ENCODE measurements at places on chromosomes 1 and 21.
A peak's percentile ranks its signal among the peaks of the same experiment; 100 is the strongest.

- H3K4me1 ChIP-seq, result no peaks in the 10 kb centered on the region
- no peaks in the 10 kb centered on the region for H3K36me3 ChIP-seq
- DNase-seq, result no peak
Measured at GRCh38 chr1:171680339-171680738, 27.9 kb upstream of the MYOC start.

- no peak overlapping the region for H3K27ac ChIP-seq
- peaks cover 3% of the 10 kb centered on the region for H3K27me3 ChIP-seq
- no peak for DNase-seq
- no peaks in the 10 kb centered on the region for H3K36me3 ChIP-seq
- H3K4me3 ChIP-seq, result no peak overlapping the region
Measured at GRCh38 chr1:159882527-159882862, 17.5 kb downstream of the CFAP45 start.

- H3K27me3 ChIP-seq, result peaks cover 2% of the 10 kb centered on the region
- no peak overlapping the region for H3K27ac ChIP-seq
- H3K4me1 ChIP-seq, result no peaks in the 10 kb centered on the region
- H3K36me3 ChIP-seq, result no peaks in the 10 kb centered on the region
- H3K4me3 ChIP-seq, result no peak overlapping the region
Measured at GRCh38 chr1:178371933-178372388, 124.8 kb downstream of the CLEC20A start.

DNA sequence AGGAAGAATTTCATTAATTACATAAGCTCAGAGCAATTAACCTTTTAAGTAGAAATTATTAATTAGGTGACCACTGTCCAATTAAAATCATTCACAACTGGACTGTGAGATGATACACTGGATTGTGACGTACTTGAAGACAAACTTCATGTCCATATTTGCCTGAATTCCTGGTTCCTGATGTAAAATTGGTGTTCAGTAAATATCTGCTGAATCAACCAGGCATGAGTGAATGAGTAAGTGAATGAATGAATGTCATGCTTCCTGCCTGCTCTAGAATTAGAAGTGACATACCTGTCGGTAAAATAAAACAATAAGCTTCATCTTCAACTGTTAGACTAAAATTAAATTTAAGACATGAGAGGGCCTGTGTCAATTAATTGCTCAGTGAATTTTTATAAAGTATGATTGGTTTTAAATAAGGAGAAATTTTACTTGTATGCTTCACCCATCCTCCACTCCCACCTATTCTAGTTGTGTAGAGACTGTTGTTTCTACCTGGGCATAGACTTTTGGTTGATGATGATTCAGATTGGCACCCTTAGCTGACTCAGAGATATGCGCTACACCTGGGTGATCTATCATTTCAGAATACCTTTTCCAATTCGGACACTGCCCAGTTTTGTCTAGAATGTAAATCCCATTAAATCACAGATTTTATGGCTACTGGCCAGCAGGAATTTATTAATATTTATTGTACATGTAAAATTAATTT is 56.9 kb upstream of the PTGS2 start:
- no peak overlapping the region for H3K4me3 ChIP-seq
- DNase-seq, result no peak
- no peaks in the 10 kb centered on the region for H3K27me3 ChIP-seq
- peaks cover 12% of the 10 kb centered on the region for H3K4me1 ChIP-seq
- H3K36me3 ChIP-seq, result no peaks in the 10 kb centered on the region

GRCh38 chr1:66580081-66580480 is 46.1 kb downstream of the SGIP1 start:
- H3K4me1 ChIP-seq, result no peaks in the 10 kb centered on the region
- H3K4me3 ChIP-seq, result no peak overlapping the region
- H3K27ac ChIP-seq, result no peak overlapping the region
- DNase-seq, result no peak
- H3K36me3 ChIP-seq, result no peaks in the 10 kb centered on the region
- H3K27me3 ChIP-seq, result peaks cover 3% of the 10 kb centered on the region

DNA sequence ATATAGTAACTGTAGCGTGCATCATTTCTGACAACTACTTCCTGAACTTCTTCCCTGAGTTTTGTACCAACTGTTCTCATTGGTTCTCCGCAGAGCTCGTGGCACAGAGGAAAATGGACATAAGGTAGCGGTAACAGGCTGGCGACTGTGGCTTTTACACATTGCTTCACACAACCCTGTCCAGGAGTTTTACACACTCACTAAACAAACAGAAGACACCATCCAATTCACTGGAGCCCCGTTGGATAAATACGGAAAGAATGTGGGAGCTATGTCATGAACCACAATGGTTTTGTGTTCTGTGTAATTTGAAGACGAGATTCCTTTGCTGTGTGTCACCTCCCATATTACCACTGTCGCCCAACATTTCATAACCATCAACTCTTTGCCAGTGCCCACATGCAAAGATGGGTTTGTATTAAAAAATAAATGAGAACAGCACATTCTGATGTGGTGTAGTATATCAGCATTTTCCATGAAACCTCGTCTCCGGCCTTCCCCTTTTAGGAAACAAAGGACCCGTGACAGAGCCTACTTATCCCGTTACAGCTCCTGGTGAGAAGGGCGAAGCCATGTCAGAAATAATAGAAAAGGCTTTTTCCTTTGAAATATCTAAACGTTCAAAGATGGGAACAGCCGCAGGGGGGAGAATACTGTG is 47.4 kb upstream of the ENAH start:
- DNase-seq, result no peak
- H3K36me3 ChIP-seq, result no peaks in the 10 kb centered on the region
- H3K4me1 ChIP-seq, result no peaks in the 10 kb centered on the region

DNA sequence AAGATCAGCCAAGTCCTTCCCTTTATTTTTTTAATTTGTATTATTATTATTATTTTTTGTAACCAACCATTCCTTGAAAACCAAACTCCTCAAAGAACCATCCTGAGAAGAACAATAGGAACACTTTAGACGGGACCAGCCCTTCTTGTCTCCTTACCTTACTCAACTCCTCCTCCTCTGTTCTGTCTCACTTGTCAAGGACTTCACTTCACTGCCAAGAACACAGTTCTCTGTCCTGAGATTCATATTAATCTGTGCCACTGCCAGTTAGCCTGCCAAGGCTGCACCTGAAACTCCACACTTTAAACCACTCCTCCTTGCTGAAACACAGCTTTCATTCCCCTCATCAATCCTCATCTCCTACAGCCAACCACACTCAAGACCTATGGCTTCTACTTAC is 73.8 kb upstream of the ATP1A1 start:
- H3K27me3 ChIP-seq, result no peaks in the 10 kb centered on the region
- no peak for DNase-seq
- no peaks in the 10 kb centered on the region for H3K4me1 ChIP-seq
- H3K27ac ChIP-seq, result no peak overlapping the region
- no peak overlapping the region for H3K4me3 ChIP-seq
- no peaks in the 10 kb centered on the region for H3K36me3 ChIP-seq

- DNase-seq, result no peak
- no peak overlapping the region for H3K27ac ChIP-seq
- H3K4me3 ChIP-seq, result no peak overlapping the region
- no peaks in the 10 kb centered on the region for H3K36me3 ChIP-seq
- H3K4me1 ChIP-seq, result peaks cover 60% of the 10 kb centered on the region
Measured at GRCh38 chr1:203281033-203281432, 24.3 kb upstream of the BTG2 start.

- no peak overlapping the region for H3K27ac ChIP-seq
- H3K4me1 ChIP-seq, result peaks cover 2% of the 10 kb centered on the region
- H3K36me3 ChIP-seq, result no peaks in the 10 kb centered on the region
- no peak for DNase-seq
- no peak overlapping the region for H3K4me3 ChIP-seq
Measured at GRCh38 chr1:231985296-231986023, 358.9 kb downstream of the DISC1 start.

- peaks cover 11% of the 10 kb centered on the region for H3K4me1 ChIP-seq
- no peak overlapping the region for H3K27ac ChIP-seq
- DNase-seq, result no peak
- no peak overlapping the region for H3K4me3 ChIP-seq
Measured at GRCh38 chr21:43845386-43845785, 19.6 kb upstream of the AGPAT3 start.

- H3K36me3 ChIP-seq, result no peaks in the 10 kb centered on the region
- no peak overlapping the region for H3K4me3 ChIP-seq
- H3K4me1 ChIP-seq, result no peaks in the 10 kb centered on the region
- H3K27me3 ChIP-seq, result peaks cover 22% of the 10 kb centered on the region
- no peak for DNase-seq
Measured at GRCh38 chr1:182460550-182460951, 10.6 kb downstream of the RGSL1 start.

DNA sequence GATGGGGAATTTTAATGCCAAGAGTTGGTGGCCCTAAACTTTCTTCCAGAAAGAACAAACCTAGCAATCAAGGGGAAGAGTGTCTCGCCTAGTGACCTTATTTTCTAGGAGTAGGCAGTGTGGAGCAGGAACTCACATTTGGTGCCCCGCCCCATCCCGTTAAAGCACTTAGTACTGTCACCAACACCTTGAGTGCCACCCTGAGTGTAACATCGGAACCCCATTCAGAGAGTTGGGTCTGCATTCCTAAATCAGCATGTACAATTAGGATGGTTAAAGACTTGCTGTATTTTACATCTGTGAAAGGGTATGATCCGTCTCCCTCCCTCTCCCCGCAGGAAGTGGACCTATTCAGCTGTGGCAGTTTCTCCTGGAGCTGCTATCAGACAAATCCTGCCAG is 15.5 kb downstream of the ETS2 start:
- peaks cover 3% of the 10 kb centered on the region for H3K4me1 ChIP-seq
- DNase-seq, result no peak
- no peak overlapping the region for H3K27ac ChIP-seq
- H3K36me3 ChIP-seq, result peaks cover 81% of the 10 kb centered on the region
- H3K27me3 ChIP-seq, result no peaks in the 10 kb centered on the region

GRCh38 chr1:6770751-6771440 is 14.4 kb upstream of the CAMTA1 start:
- DNase-seq, result no peak
- H3K27me3 ChIP-seq, result peaks cover 7% of the 10 kb centered on the region
- H3K4me3 ChIP-seq, result no peak overlapping the region
- peaks cover 2% of the 10 kb centered on the region for H3K4me1 ChIP-seq
- no peaks in the 10 kb centered on the region for H3K36me3 ChIP-seq

DNA sequence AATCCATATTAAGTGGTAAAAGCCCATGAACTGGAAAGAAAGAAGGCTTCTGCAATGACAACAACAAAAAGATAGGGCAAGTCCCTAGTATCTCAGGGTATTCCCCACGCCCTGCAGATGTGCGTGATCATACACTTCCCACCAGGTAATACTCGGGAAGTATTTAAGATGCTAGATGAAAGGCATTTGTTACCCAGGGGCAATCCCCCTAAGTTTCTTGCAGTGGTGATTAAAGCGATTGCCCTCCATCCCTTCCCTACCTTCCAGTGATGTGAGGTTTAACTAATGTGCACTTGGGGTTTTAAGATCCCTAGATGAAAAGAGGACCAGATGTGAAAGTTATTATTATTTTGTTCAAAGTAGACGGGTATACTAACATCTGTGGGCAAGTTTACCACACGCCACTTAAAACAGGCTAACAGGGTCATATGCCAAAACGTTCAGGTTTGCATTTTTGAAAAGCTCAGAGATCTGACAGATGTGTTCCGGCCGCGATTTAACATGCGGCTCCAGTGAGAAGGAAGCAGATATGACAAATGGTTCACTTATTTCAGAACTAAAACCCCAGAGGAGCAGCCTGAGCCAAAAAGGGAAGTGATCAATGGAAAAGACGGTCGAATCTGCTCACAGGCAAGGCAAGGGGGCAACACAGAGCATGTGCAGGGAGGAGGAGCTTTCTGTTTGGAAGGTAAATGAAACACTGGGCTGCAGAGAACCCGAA is 17.4 kb downstream of the TIAM1 start:
- peak; percentile 64 for DNase-seq
- peaks cover 30% of the 10 kb centered on the region for H3K36me3 ChIP-seq
- H3K27me3 ChIP-seq, result no peaks in the 10 kb centered on the region
- H3K4me1 ChIP-seq, result peaks cover 24% of the 10 kb centered on the region
- peak overlapping the region; percentile 81 for H3K27ac ChIP-seq

DNA sequence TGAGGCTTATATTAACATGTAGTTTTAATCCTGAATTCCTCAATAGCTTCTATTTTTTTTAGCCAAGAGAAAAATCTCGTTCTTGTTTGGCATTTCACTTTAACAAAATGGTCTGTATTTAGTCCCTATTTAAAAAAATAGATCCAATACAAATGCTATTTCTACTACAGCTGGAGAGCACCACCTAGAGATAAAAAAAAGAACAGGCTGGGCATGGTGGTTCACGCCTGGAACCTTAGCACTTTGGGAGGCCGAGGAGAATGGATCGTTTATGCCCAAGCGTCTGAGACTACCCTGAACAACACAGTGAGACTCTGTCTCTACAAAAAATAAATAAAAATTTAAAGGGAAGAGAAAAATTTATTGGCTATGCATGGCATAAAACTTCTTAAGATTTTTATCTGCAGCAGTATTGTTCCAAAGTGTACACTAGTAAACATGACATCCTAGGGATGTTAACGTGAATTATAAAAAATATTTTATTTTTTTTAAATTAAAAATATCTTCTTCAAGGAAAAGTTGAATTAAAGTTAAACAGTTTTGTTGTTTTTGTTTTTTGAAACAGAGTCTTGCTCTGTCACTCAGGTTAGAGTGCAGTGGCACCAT is 4.4 kb downstream of the ST7L start:
- no peaks in the 10 kb centered on the region for H3K27me3 ChIP-seq
- peak; percentile 31 for DNase-seq
- H3K4me1 ChIP-seq, result peaks cover 23% of the 10 kb centered on the region
- H3K4me3 ChIP-seq, result no peak overlapping the region

- H3K4me1 ChIP-seq, result no peaks in the 10 kb centered on the region
- DNase-seq, result no peak
- H3K27me3 ChIP-seq, result peaks cover 17% of the 10 kb centered on the region
- H3K36me3 ChIP-seq, result no peaks in the 10 kb centered on the region
- H3K27ac ChIP-seq, result no peak overlapping the region
- H3K4me3 ChIP-seq, result no peak overlapping the region
Measured at GRCh38 chr1:225626698-225627097, 26.2 kb downstream of the ENAH start.

DNA sequence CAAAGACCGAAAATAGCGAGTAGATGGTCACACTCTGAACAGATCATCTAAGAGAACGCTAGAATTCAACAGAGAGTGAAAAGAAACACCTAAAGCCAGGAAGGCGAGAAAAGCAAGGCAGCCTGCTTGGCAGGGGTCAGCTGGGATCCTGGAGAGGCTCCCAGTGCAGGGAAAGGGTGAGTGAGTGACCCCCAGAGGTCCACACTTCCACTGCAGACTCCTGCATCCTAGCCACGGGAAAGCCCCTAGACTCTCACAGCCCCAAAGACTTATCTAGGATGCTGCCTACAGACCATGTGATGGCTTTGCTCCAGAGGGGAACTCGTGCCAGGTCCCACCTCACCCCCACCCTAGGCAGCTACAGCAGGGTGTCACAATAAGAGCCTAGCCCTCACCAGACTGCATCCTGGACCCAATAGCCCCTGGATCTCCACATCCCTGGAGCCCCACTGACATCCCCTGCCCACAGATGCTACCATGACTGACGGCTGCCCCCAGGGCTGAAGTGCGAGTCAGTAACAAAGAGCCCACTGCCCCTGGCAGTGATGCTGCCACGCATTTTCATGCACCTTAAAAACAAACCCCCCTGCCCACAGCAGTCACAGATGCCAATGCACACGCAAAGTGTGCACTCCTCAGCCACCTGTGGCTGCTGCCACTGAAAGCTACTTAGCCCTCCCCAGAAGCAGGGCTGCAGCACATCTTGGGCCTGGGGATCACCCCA is 62.2 kb downstream of the PSMG1 start:
- H3K4me1 ChIP-seq, result peaks cover 8% of the 10 kb centered on the region
- H3K27me3 ChIP-seq, result peaks cover 2% of the 10 kb centered on the region
- no peak overlapping the region for H3K4me3 ChIP-seq
- no peak overlapping the region for H3K27ac ChIP-seq

GRCh38 chr1:221234791-221235190 is 355.5 kb downstream of the HLX start:
- no peak overlapping the region for H3K27ac ChIP-seq
- H3K27me3 ChIP-seq, result no peaks in the 10 kb centered on the region
- no peak overlapping the region for H3K4me3 ChIP-seq

Data from activated CD8-positive, alpha-beta T cell treated with anti-CD3 and anti-CD28 coated beads, Interleukin-2, amount 10 ng/mL, durations not matched to agents 7 days and 5 days (primary cell).